ENCODE measurements at places on chromosomes 5 and 9. TPM values are rescaled to one million over a fixed set of nuclear protein-coding genes. Genes with fewer than 3 reads are reported as not detected.

- no peaks in the 10 kb centered on the region for H3K27me3 ChIP-seq
- H3K4me3 ChIP-seq, result no peak overlapping the region
- peak overlapping the region; percentile 1 for H3K27ac ChIP-seq
- DNase-seq, result no peak
- H3K36me3 ChIP-seq, result no peaks in the 10 kb centered on the region
Observed at GRCh38 chr5:170361616-170362015, 27.6 kb downstream of the KCNMB1 start.

PCAT7 gene
- total RNA-seq, result 0.31 TPM

DNA sequence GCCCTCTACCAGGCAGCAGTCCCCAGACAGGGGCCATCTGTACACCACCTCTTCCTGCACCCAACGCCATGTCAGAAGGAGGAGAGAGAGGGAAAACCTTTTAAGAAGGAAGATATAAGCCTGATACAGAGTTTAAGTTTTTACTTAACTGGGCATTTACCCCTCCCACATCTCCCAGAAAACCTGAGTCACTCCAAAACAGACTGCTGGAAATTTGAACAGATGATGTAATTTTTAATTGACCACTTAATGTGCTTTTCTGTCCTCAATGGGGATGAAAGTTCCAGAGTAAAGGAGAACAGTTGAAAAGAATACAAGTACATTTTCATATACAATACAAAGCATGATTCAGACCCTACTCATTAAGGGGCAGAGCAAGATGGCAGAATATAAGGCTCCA lies 63.9 kb downstream of the TTC39B start:
- H3K27ac ChIP-seq, result no peak overlapping the region
- H3K36me3 ChIP-seq, result no peaks in the 10 kb centered on the region
- no peaks in the 10 kb centered on the region for H3K27me3 ChIP-seq
- H3K4me1 ChIP-seq, result no peaks in the 10 kb centered on the region

PAX5 gene
- total RNA-seq, result 0.35 TPM

- peaks cover 9% of the 10 kb centered on the region for H3K4me1 ChIP-seq
- peak; percentile 70 for DNase-seq
- no peaks in the 10 kb centered on the region for H3K27me3 ChIP-seq
- peak overlapping the region; percentile 88 for H3K4me3 ChIP-seq
Observed at GRCh38 chr5:98774192-98775033, 950 bp downstream of the RGMB start.

NTNG2 gene
- 4.8 TPM for total RNA-seq

DNA sequence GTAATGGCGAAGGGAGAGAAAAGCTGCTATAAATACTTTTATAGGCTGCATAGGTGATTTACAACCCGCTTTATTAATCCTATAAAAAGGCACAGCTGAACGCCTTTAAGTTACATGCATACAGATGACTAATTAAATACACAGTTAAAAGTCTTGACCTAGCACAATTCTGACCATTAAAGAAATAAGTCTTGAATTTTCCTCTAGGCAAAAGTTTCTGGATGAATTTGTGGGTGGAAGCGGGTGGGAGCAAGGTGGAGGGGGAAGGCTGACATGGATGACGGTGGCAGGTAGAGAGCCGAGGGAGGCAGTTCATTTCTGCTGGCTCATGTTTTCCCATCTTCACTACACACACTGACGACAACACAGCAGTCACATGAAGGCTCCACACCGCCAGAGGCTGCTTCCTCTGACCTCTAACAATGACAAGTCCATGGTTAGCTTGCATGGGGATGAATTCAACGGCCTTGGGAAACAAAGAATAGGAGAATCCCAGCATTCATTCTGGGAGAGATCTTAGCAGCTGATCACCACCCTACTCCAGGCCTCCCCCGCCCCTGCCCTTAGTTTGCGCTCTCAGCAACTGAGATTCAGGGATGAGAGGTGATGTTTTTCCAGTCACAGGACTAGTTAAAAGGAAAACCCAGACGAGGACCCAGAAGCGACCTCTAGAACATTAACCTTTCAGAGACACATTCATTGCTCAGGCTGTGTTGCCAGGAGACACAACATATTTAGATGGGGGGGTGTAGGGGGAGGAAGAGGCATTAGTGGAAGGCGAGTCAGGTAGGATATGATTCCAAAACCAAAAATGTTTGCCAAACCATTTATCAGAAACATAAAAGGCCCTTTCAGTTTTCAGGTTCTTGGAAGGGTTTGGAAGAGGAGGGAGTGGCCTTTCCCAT lies 329.3 kb downstream of the PIK3R1 start:
- H3K36me3 ChIP-seq, result no peaks in the 10 kb centered on the region
- H3K27ac ChIP-seq, result no peak overlapping the region
- H3K4me1 ChIP-seq, result no peaks in the 10 kb centered on the region
- DNase-seq, result no peak
- no peak overlapping the region for H3K4me3 ChIP-seq

DNA sequence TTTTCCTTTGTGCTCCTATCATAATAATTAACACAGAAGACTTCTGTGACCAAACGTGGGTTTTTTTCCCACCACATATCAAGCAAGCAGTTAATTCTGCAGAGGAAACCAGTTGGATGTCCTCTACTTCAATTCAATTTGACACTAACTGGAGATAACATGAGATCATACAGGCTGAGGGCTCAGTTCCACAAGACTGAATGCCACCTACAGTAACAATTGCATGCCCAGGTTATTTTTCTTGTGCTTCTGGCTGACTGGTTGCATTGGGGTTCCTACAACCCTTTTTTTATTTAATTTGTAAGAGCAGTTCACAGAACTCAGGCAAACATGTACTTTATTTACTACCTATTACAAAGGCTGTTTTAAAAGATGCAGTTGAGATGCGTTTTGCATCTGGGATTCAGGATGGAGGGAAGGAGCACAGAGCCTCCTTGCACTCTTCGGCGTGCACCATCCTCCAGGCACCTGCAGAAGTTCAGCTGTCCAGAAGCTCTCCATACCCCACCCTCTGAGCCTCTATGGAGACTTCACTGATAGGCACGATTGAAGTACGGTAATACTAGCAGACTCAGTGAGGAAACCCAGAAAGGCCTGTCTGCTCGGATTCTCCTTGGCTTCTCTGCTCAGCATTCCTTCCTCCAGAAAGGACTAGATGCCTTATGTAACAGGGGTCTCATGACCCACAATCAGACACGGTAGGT lies 425.2 kb upstream of the CDH9 start:
- DNase-seq, result no peak
- H3K27ac ChIP-seq, result no peak overlapping the region
- H3K36me3 ChIP-seq, result no peaks in the 10 kb centered on the region
- H3K4me1 ChIP-seq, result no peaks in the 10 kb centered on the region
- no peak overlapping the region for H3K4me3 ChIP-seq

GRCh38 chr5:105030153-105030552 lies 1467.6 kb upstream of the NUDT12 start:
- no peak overlapping the region for H3K27ac ChIP-seq
- no peaks in the 10 kb centered on the region for H3K4me1 ChIP-seq
- no peak overlapping the region for H3K4me3 ChIP-seq
- no peak for DNase-seq
- no peaks in the 10 kb centered on the region for H3K36me3 ChIP-seq
- H3K27me3 ChIP-seq, result peaks cover 4% of the 10 kb centered on the region

DNA sequence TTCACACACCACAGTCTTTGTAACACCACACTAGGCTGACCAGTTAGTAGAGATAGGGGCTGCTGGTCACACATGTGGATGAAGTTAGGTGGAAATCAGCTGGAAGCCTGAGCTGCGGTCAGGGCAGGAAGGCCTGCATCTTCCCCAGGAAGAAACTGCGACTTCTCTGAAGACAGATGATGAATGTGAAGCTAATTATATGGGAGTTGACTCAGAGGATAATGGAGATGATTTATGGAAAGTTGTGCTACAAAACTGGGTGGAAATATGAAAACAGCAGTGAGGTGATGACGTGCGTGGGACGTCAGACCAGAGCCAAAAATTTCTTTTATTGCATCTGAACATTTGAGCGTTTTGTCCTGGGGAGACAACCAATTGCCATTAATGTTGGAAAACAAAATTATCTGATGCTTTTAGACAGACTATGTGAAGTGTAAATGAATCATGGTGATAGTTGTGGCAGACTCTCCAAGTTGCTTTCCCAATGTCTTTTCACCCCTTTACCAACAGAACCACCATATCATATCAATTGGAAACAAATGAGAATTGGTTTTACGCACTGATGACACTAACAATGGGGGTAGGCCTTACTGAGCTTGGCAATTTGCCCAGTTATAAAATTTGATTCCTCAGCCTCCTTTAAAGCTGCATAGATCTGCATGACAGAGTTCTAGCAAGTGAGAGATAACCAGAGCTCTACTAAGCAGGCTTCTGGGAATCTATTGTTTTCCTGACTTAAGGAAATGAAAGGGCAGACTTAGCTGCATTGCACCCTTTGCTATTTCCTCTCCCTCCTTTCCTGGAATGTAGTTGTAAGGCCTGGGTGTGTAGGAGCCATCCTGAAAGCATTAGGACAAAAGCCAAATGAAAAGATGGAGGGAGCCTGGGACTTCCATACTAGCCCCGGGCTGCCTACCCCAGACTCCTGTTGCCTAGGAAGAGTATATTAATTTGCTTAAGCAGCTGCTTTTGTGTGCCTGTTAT lies 84.0 kb downstream of the RAB3C start:
- H3K27me3 ChIP-seq, result no peaks in the 10 kb centered on the region
- H3K27ac ChIP-seq, result no peak overlapping the region
- no peak overlapping the region for H3K4me3 ChIP-seq
- DNase-seq, result no peak

LCN9 gene
- total RNA-seq, result not detected

ACOT12 gene
- total RNA-seq, result not detected

GHR gene
- 0.73 TPM for total RNA-seq

- no peak overlapping the region for H3K4me3 ChIP-seq
- H3K4me1 ChIP-seq, result no peaks in the 10 kb centered on the region
- no peaks in the 10 kb centered on the region for H3K27me3 ChIP-seq
Observed at GRCh38 chr5:76305775-76306174, 97.3 kb upstream of the IQGAP2 start.

FOXE1 gene
- total RNA-seq, result 0.03 TPM

- H3K27ac ChIP-seq, result no peak overlapping the region
- no peak overlapping the region for H3K4me3 ChIP-seq
- DNase-seq, result no peak
- no peaks in the 10 kb centered on the region for H3K36me3 ChIP-seq
Observed at GRCh38 chr5:40027400-40027799, 602.6 kb upstream of the DAB2 start.

- no peaks in the 10 kb centered on the region for H3K4me1 ChIP-seq
- no peaks in the 10 kb centered on the region for H3K36me3 ChIP-seq
- no peaks in the 10 kb centered on the region for H3K27me3 ChIP-seq
- H3K4me3 ChIP-seq, result no peak overlapping the region
- H3K27ac ChIP-seq, result no peak overlapping the region
Observed at GRCh38 chr5:10140195-10140973, 109.3 kb downstream of the ATPSCKMT start.

GRCh38 chr5:17406423-17406838 lies 91.6 kb upstream of the TAF11L2 start:
- H3K27ac ChIP-seq, result no peak overlapping the region
- DNase-seq, result no peak
- H3K36me3 ChIP-seq, result no peaks in the 10 kb centered on the region
- H3K4me1 ChIP-seq, result no peaks in the 10 kb centered on the region
- no peak overlapping the region for H3K4me3 ChIP-seq

OTP gene
- not detected for total RNA-seq

- H3K27me3 ChIP-seq, result no peaks in the 10 kb centered on the region
- no peaks in the 10 kb centered on the region for H3K4me1 ChIP-seq
- no peaks in the 10 kb centered on the region for H3K36me3 ChIP-seq
Observed at GRCh38 chr9:105206821-105207699, 37.4 kb upstream of the SLC44A1 start.

DNA sequence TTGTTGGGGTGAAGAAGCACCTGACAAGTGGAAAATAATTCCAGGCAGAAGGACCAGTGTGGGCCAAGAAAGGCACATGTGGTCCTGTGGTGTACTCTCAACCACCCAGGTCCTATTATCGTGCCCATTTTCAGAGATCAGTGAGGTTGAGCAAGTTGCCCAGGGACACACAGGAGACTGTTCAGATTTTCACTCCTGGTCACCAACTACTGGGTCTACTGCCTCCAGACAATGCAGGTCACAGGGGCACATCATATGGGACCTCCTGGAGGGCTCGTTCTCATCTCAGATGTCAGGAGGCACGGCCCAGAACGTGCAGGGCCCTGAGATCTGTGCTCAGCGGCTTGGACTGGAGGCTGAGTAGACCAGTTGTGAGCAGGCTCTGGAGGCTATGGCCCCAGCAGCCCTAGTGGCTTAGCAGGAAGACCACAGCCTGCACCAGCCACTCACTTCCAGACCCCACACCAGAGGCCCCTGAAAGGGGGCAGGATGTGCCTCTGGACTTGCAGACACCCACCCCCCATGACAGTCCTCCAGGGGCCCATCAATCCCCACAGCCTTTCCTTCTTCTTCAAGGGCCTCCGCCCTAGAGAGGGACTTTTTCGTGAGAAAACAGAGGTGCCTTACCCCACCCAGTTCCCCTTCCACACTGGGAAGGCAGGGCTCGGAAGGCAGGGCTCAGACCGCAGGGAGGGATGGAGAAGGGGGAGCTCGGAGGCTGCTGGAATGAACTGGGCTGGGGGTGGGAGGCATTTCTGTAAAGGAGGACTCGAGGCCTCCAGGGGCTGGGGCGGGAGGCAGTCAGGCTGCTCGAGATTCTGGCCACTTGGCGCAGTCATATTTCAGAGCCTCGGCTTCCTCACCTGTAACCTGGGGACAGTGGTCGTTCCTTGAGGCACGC lies 82.7 kb upstream of the NEURL1B start:
- no peaks in the 10 kb centered on the region for H3K27me3 ChIP-seq
- no peaks in the 10 kb centered on the region for H3K4me1 ChIP-seq
- H3K27ac ChIP-seq, result no peak overlapping the region
- H3K36me3 ChIP-seq, result no peaks in the 10 kb centered on the region

ASPN gene
- total RNA-seq, result 16.5 TPM

GRCh38 chr5:83368835-83369234 lies 102.7 kb upstream of the VCAN start:
- H3K4me3 ChIP-seq, result no peak overlapping the region
- no peaks in the 10 kb centered on the region for H3K4me1 ChIP-seq
- H3K27me3 ChIP-seq, result no peaks in the 10 kb centered on the region
- no peak for DNase-seq

DNA sequence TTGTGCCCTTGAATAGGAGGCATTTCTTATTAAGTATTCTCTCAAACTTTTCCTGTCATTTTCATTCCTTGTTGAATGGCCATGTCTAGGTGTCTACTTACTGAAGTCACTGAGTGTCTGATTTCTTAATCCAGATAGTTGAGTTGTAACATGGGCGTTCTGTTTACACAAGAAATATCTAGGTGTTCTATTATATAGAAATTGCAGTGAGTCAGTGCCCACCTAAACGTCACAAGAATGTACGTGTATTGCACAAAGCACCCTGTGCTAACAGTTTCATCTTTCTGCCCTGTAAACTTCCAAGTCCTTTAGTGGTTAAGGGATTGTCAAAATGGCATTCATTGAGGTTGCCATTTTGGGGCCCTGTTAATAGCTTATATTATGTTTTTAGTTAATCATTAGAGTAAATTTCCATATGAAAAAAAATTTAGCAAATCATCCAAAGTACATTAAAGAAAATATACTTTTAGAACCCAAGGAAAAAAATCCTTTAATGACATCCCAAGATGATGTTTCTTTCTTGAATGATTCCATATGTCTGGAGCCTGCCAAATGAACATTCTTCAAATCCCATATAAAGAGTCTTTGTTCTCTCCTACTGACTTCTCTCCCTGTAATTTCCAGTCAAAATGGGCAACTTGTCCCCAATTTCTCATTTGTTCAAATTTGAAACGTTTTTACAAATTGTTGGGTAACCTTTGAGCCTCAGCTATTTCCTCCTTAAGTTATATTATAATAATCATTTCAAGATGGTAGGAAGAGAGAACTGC lies 114.2 kb downstream of the GOLPH3 start:
- H3K27ac ChIP-seq, result no peak overlapping the region
- no peak for DNase-seq
- H3K36me3 ChIP-seq, result no peaks in the 10 kb centered on the region

PCDHA2 gene
- total RNA-seq, result 0.12 TPM

All from pancreas (tissue), 10 donors.